Activated T-helper 1 cell treated with anti-CD3 and anti-CD28 coated beads, Interleukin-12 subunit alpha, Interleukin-12 subunit beta, Interleukin-2, Interleukin-4 antibody, amounts not matched to agents 30 ng/mL and 10 ng/mL and 1 ng/mL, durations not matched to agents 14 hours and 24 hours and 36 hours (primary cell): ENCODE measurements at places on chromosomes 6 and 20.

DNA sequence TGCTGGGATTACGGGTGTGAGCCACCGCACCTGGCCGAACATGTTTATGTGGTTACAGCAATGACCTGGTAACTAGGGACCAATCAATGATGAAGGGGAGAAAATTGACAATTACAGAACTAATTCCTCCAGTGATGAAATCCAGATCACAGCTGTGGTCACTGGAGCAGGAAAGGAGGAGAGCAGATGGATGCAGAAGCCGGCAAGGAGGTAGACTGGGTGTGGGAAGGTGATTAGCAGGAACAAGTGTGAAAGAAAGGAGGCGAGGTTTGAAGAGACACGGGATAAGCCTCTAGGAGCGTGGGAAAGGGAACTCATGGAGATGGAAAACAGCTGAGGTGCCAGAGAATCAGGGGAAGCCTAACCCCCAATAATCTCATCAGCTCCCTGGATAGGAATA is 17.2 kb upstream of the SPAG4 start:
- H3K27ac ChIP-seq = no peak overlapping the region
- no peak for DNase-seq
- no peaks in the 10 kb centered on the region for H3K36me3 ChIP-seq
- no peaks in the 10 kb centered on the region for H3K4me1 ChIP-seq

DNA sequence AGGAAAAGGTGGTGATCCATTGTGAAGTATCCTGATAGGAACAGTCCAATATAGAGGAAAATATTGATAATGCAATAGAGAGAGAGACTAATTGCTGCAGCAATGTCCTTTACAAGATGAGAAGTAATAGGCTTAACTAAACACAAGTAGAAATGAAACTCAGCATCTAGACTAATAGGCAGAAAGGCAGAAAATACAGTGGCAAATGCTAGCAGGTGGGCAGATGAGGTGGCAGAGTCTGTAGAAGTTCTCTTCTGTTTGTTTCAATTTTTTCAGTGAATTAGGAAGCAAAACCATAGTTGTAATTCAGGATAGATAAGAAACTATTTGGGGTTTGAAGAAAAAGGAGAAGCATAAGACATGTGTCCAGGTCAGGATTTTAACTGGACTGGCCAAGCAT is 236.7 kb upstream of the HS3ST5 start:
- H3K4me1 ChIP-seq = no peaks in the 10 kb centered on the region
- H3K36me3 ChIP-seq = no peaks in the 10 kb centered on the region
- H3K27me3 ChIP-seq = no peaks in the 10 kb centered on the region
- no peak for DNase-seq
- no peak overlapping the region for H3K27ac ChIP-seq
- no peak overlapping the region for H3K4me3 ChIP-seq

- H3K4me1 ChIP-seq = peaks cover 44% of the 10 kb centered on the region
- H3K27ac ChIP-seq = peak overlapping the region; percentile 90
- H3K36me3 ChIP-seq = peaks cover 6% of the 10 kb centered on the region
- peak; percentile 51 for DNase-seq
- H3K4me3 ChIP-seq = peak overlapping the region; percentile 91
These were observed 782 bp downstream of the MAP3K5 start for GRCh38 chr6:136791296-136792094.

DNA sequence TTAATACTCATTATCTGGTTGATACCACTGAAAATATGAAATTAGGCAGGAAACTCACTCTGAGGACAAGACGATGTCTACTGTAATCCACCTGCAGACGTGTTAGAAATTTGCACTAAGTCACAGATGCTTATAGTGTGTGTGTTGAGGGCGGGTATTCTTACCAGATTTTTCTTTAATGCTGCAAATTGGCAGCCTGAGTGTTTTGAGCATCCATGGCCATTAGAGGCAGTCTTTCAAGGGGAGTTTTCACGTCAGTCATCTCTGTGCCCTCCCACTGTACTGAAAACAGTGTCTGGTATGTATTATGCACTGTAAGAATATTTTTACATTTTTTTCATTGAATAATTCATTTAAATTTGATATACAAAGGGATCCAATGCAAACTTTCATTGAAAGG is 266.5 kb upstream of the QKI start:
- no peak overlapping the region for H3K4me3 ChIP-seq
- H3K4me1 ChIP-seq = no peaks in the 10 kb centered on the region
- H3K27ac ChIP-seq = no peak overlapping the region
- H3K27me3 ChIP-seq = peaks cover 2% of the 10 kb centered on the region
- DNase-seq = no peak

DNA sequence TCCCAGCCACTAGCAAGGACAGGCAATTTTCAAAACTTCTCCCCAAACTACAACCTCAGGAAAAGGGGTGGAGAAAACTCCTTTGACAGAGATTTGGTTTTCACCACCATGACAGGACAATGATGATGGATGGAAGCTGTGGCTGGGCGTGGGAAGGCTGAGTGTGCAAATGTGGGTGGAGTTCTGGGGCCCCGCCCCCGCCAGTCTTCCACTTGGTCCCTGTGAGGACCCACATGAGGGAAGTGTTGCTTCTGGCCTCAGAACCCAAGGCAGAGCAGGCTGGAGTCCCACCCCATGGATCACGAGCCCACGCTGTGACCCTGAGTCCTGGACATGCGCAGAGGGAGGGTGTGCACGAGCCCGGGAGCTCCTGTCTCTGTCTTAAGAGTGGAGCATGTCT is 21.5 kb upstream of the MRGBP start:
- H3K4me3 ChIP-seq = peak overlapping the region; percentile 30
- peaks cover 36% of the 10 kb centered on the region for H3K4me1 ChIP-seq
- no peaks in the 10 kb centered on the region for H3K36me3 ChIP-seq
- no peak for DNase-seq
- H3K27me3 ChIP-seq = peaks cover 5% of the 10 kb centered on the region
- peak overlapping the region; percentile 58 for H3K27ac ChIP-seq

DNA sequence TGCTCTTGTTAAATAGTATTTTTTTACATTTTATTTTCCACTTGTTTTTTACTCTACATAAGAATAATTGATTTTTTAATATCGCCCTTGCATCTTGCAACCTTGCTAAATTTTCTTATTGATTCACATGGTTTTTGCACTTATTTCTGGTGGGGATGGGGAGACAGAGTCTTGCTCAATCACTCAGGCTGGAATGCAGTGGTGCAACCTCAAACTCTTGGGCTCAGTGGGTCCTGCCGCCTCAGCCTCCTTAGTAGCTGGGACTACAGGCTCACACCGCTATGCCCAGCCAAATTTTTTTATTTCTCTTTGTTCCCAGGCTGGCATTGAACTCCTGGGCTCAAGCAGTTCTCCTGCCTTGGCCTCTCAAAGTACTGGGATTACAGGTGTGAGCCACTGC is 30.3 kb downstream of the LIN28B start:
- no peak for DNase-seq
- no peaks in the 10 kb centered on the region for H3K36me3 ChIP-seq
- H3K27ac ChIP-seq = no peak overlapping the region

- H3K36me3 ChIP-seq = no peaks in the 10 kb centered on the region
- H3K27ac ChIP-seq = no peak overlapping the region
- H3K4me3 ChIP-seq = no peak overlapping the region
- DNase-seq = no peak
- H3K4me1 ChIP-seq = no peaks in the 10 kb centered on the region
These were observed 137.9 kb upstream of the KCNG1 start for GRCh38 chr20:51160821-51161220.

- H3K27ac ChIP-seq = no peak overlapping the region
- no peak for DNase-seq
- no peak overlapping the region for H3K4me3 ChIP-seq
- no peaks in the 10 kb centered on the region for H3K36me3 ChIP-seq
These were observed 4.6 kb upstream of the DSTN start for GRCh38 chr20:17565169-17565845.

- H3K36me3 ChIP-seq = no peaks in the 10 kb centered on the region
- peaks cover 7% of the 10 kb centered on the region for H3K4me1 ChIP-seq
- H3K27me3 ChIP-seq = no peaks in the 10 kb centered on the region
These were observed 339.6 kb downstream of the ARHGAP18 start for GRCh38 chr6:129370268-129370916.

DNA sequence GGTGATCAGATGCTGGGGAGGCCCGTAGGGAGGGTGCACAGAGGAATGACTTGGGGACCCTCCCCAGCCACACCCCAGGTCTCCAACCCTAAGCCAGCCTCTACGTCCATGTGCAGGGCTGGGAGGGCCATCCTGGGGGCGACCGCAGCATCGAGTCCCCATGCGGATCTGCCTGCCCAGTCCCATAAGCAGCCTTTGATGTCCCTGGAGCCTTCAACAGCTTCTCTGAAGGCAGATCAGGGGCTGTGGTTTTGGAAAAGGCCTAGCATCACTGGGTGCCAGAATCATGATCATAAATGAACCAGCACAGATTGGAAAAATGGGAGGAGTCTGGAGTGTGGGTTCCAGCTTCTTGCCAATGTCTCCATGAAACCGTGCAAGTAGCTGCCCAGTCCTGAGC is 22.9 kb downstream of the TOX2 start:
- no peak overlapping the region for H3K27ac ChIP-seq
- H3K4me1 ChIP-seq = peaks cover 48% of the 10 kb centered on the region
- H3K27me3 ChIP-seq = peaks cover 24% of the 10 kb centered on the region
- DNase-seq = no peak

DNA sequence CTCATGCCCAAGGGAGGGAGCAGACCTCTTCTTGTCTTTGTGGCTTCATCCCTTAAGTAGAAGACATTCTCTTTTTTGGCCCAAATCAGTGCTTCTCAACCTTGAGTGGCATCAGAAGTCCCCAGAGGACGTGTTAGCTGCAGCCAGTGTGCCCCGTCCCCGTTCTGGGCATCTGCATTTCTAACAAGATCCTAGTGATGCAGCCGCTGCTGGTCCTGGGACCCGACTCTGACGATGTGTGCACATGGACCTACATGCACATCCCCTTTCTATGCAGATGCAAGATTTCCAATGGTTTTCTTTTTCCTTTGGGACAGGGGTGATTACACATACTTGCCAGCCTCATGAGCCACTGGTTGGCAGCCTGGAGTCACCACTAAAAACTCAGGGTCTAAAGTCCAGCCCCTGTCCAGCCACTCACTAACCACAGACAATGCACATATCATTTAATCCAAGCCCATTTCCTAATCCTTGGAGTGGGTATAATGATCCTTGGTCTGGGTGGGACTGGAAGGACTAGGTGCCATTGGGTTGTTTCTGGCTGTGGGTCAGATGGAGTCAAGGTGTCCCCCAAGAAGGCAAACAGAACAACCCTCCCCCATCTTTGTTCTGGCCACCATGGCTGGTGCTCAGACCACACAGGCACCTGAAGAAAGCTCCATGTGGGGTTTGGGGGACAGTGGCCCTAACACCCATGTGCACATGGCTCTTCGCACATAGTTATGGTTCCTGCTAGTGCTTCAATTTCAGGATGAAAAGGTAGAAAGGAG is 6.4 kb downstream of the ACSS1 start:
- H3K27ac ChIP-seq = no peak overlapping the region
- no peak overlapping the region for H3K4me3 ChIP-seq
- H3K27me3 ChIP-seq = peaks cover 31% of the 10 kb centered on the region
- peaks cover 13% of the 10 kb centered on the region for H3K36me3 ChIP-seq

DNA sequence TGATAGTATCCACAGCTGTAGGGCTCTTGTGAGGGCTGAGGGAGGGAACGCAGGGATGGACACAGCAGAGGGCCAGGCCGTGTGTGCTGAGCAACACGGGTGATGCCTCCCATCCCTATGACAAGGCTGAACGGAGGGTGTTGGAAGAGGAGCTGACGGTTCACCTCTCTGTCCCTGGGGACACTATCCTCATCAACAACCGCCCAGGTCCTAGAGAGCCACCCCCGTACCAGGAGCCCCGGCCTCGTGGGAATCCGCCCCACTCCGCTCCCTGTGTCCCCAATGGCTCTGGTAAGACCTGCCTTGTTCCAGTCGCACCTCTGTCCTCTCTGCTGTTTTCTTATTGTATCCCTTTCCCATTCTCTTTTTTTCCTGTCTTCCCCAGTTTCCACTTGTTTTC is 10.1 kb downstream of the DDR1 start:
- peaks cover 6% of the 10 kb centered on the region for H3K36me3 ChIP-seq
- H3K27ac ChIP-seq = no peak overlapping the region
- H3K4me1 ChIP-seq = no peaks in the 10 kb centered on the region
- H3K27me3 ChIP-seq = no peaks in the 10 kb centered on the region
- no peak overlapping the region for H3K4me3 ChIP-seq

- peaks cover 28% of the 10 kb centered on the region for H3K36me3 ChIP-seq
- no peak for DNase-seq
- H3K27ac ChIP-seq = peak overlapping the region; percentile 99
- H3K4me1 ChIP-seq = peaks cover 55% of the 10 kb centered on the region
- no peaks in the 10 kb centered on the region for H3K27me3 ChIP-seq
These were observed 588 bp upstream of the NCOA3 start for GRCh38 chr20:47501116-47501481.

DNA sequence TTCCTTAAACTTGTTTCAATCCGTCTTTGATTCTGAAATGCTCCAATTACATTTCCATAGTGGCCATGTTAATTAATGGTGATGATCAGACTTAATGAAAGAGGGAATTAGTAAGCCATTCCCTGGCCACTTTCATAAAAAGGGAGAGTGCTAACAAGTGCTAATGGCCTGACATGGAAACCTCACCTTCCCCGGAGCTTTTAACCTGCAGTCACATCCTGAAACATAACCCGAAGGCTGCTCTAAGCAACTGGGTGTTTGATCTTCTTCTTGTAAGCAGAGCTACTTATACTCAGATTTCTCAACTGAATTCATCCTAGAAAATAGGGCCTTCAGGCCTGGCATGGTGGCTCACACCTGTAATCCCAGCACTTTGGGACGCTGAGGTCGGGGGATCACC is 67.1 kb upstream of the ZMYND8 start:
- H3K27ac ChIP-seq = no peak overlapping the region
- H3K4me3 ChIP-seq = no peak overlapping the region
- H3K27me3 ChIP-seq = no peaks in the 10 kb centered on the region
- no peaks in the 10 kb centered on the region for H3K4me1 ChIP-seq
- peaks cover 6% of the 10 kb centered on the region for H3K36me3 ChIP-seq
- no peak for DNase-seq

DNA sequence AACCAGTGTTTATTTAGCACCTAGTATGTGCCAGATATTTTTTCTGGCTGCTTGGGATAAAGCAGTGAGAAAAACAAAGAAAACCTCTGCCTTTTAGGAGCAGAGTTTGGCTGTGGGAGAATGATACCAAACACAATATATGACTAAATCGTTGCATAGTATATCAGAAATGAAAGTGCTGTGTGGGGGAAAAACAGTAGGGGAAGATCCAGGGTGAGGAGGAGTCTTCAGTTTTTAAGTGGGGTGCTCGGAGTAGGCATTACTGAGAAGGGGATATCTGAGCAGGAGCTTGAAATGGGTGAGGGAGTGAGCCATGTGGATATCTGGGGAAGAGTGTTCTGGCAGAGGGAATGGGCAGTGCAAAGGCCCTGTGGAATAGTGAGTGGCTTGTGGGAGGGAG is 23.0 kb downstream of the TAF8 start:
- peaks cover 8% of the 10 kb centered on the region for H3K4me1 ChIP-seq
- H3K4me3 ChIP-seq = no peak overlapping the region
- H3K27me3 ChIP-seq = no peaks in the 10 kb centered on the region
- peak overlapping the region; percentile 87 for H3K27ac ChIP-seq
- peaks cover 34% of the 10 kb centered on the region for H3K36me3 ChIP-seq
